ENCODE measurements at places on chromosomes 4 and X.

GRCh38 chrX:34144246-34144645, 12.1 kb upstream of the FAM47A start:
- no peak for DNase-seq

DNA sequence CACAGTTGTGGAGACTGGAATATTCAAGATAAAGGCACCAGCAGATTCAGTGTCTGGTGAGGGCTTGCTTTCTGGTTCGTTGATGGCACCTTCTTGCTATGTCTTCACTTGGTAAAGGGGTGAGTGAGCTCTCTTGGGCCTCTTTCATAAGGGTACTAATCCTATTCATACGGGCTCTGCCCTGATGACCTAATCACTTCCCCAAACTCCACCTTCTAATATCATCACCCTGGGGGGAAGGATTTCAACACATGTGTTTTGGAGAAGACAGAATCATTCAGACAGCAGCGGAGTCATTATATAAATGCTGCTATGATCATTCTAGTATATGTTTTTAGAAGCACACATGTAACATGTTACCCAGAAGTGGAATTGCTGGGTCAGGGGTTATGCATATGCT, 295.3 kb upstream of the CTSO start:
- DNase-seq = no peak

DNA sequence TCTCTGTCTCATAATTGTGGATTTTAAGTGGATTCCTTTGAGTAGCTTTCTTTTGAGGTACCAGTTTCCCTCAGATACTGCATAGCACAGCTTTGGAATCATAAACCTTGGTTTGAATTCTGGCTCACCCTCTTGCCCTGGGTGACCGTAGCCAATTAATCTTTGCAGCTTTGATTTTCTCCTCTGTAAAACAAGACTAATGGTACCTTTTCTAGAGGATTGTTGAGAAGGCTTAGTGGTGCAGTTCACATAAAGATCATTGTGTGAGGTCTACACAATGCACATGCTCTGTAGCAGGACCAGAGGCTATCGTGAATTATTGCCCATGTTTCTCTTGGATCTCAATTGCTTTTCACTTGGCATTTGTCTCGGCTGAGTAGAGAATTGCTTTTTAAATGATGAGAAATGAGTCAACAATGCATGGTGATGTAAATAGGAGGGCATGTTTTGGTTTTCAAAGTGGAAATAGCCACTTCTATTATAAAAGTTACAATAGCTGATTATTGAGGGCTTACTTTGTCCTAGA, 47.9 kb downstream of the TMEM131L start:
- DNase-seq = no peak

DNA sequence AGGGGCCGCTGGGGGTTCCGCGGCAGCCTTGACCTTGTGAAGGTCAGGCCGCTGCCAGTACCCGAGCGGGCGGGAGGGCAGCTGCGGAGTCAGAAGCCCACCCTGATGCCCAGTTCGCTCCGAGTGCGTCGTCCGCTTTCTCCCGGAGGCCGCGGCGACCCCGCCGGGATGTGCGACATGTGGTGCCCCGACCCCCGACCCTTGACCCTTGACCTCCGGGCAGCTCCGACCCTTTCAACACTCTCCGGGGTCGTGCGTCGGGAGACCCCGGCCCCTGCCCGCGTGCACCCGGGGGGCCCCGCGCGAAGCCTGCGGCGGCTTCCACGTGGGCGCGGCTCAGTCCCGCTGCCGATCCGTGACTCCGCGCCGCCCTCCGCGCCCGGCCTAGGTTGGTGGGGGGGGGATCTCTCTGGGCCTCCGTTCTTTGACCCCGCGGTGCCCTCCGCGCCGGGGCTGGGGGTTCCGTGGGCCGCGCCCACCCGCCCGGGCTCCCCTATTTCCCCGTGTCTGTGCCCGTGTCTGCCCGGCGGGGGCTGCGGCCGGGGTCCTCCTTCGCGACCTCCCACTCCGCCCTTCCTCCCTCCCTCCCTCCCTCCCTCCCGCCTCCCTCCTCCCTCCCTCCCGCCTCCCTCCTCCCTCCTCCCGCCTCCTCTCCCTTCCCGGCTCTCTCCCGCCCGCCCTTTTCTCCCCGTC, 609 bp upstream of the SLC25A6 start:
- no peak for DNase-seq

DNA sequence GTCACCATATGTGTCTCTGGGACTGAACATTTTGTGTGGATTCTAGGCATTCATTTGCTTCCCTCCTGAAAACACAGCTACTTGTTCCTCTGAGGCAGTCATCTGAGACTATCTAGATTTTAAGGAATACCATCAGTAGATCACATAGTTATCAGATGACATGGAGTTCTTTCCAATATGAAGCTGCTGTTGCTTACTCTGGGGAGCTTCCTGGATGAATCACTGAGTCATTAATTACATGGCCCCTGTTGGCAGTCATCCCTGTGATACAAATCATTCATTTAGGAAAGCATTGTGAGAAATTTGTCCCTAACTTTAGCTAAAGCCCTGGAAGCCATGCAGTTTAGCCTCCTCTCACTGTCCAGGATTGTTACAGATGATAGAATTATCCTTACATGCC, 98.2 kb upstream of the ARSJ start:
- DNase-seq = no peak

- DNase-seq = no peak
Measured at GRCh38 chr4:16072168-16072567, 11.7 kb downstream of the PROM1 start.

DNA sequence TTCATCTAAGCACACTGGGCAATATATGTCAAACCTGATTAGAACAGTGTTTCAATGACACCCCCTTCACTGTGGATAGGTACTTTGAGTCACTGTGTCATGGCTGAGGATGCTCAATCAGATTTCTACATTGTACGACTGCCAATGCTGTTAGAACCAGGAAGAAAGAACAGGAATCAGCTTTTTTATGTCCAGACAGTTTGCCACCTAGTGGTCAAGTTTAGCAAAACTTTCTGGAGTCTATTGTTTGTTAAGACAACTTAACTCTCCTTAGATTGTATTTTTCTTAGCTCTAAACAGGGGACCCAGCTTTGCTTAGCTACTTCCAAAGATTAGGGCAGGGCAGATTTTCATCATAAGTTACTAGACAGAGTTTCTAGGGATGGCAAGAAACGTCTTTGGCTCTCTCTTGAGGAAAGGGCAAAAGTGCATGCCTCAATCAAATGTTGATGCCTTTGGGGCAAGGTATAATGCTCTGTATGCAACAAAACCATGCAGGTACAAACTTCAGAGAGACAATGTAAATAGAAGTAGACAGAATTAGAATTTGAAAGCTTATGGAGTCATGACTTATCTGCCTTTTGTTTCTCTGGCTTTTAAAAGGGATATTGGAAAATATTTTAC, 40.5 kb upstream of the BMP3 start:
- no peak for DNase-seq
